ENCODE measurements at places on chromosomes 5 and 9.

DNA sequence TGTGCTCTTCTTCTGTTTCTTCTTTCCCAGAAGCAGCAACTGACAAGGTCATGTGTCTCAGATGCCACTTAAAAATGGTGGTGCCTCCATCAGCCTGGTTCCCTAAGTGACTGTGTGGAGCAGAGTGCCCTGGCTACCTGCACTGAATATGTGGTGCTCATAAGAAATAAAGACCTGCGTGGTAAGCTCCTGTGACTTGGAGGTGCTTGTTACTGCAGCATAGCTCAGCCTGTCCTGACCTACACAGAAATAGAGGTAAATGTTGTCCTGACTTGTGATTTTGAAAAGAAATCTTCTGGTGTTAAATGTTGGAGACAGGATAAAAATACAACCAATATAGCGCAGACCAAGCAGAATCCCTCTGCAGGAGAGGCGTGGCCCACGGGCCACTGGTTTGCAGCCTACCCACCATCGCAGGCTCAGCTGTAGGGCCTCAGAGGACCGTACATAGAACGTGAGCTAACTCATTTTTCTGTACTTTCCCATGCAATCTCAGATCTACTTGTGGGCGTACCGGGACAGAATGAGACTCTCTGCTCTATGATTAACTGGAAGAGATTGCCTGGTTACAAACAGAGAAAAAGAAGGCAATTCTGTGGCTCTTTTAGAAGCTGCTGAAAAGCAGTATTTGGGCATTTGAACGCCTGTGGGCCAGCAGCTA is 79.4 kb upstream of the UNC5A start:
- DNase-seq: no peak

- DNase-seq: no peak
Measured at GRCh38 chr5:147557876-147558745, 48.2 kb upstream of the DPYSL3 start.

DNA sequence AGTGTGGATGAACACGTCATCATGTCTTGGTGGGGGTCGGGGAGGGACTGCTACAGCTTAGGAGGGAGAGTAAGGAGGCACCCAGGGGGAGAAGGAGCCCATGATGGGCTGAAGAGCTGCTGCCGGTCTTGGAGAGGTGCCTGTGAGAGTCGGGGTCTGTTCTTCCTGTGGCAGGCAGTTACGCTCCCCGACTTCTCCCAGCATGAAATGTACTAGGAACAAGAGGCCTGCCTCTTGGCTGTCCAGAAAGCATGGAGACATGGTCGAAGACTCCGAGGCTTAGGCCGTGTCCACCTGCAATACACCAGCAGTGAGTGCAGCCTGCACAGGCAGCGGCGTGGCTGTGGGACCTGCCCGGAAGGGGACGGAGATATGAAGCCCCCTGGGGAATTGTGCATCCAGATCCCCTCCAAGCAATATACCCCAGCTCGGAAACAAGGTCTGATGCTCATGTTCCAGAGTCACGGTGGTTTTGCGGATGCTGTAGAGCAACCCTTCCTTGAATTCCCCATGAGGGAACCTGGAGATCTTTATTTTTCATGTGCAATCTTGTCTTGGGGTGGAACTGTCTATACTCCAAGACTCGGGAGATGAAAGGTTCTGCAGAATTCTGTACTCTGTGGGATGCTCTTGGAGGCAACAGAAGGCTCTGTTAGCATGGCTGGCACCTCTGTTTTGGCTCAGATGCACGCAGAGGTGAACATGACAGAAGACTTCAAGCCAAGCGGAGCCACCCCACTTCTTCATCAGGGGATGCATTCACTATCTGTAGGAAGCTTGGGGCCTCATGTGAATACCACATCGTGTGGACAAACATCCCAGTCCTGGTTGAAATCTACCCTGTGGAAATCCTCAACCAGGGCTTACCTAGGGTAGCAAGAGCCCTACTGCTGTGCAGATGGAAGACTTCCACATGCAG is 374.9 kb upstream of the IRX4 start:
- no peak for DNase-seq

DNA sequence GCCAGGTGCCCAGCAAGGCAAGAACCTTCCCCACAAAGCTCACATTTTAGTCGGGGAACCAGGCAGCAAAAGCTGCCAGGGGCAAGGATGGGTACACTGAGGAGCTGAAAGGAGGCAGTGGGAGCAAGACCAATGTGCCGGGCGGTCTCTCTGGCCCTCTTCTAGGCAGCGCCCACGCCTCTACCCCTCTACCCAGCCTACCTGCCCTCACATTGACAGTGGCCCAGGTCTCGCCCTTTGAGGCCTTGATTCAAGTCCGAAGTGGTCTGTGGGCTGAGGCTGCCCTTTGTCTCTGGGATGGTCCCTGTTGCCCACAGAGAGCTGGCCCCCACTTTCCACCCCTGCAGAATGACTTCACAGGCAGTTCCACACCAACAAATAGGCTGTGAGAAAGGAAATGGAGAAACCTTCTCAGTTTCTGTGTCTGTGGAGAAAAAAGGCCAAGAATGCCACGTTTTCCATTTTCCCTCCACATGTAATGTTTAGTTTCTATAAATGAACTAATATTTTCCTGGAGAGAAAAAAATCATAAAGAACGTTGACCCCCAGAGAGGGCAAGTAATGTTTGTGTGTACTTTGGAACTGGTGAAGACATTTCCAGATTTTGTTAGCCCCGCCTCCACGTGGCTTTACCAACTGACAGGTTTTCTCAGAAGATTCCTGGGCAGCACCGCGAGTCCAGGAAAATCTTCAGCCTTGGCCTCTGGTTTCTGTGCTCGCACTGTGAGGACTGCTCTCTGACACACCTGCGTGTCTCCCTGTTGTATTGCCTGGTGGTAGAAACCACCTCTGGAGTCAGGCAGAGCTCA is 57.4 kb upstream of the ANGPTL2 start:
- DNase-seq: no peak

DNA sequence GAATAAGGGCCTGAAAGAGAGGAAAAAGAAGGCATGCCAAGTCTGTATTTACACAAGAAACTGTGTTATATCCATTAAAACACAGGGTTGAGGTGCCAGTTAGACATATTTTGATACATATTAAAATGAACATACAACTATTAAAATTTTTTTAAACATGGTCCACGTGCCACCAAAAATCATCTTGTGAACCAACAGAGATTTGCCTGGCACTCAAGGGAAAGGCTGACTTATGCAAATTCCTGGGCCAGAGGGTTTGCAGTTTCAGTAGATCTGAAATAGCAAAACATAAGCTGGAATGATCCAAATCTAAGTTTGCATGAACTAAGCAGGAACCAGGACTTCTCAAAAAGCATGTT is 168.7 kb downstream of the SLIT3 start:
- DNase-seq: no peak

DNA sequence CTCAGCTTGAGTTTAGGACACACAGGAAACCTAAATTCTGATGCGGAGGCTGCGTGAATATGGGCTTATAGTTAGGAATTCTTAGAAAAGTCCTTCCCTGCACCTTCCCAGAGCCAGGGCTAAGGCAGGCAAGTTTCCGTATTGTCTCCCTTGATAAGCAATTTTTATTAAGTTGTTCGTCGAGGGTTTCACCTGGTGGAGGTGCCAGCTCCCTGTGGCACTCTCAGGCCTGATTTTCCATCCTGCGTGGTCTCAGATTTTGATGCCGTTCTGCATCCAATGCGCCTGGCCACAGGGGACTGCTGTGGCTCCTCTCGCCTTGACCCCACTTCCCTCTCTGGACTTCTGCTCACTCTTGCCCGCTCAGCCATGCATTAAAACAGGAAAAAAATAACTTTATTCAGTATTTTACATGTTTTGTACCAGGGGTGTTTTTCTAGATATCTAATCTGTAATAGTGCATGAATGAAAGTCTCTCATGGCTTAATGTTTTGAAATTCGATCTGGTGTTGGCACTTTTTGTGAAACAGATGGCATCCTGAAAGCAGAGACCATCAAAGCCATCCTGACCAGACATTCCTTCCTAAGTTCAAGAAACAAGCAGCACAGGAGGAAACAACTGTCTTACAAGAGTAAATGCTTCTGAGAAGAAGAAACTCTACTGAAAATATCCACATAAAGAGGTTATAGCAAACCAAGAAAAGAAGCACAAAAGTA is 50.7 kb downstream of the TRIP13 start:
- DNase-seq: no peak

DNA sequence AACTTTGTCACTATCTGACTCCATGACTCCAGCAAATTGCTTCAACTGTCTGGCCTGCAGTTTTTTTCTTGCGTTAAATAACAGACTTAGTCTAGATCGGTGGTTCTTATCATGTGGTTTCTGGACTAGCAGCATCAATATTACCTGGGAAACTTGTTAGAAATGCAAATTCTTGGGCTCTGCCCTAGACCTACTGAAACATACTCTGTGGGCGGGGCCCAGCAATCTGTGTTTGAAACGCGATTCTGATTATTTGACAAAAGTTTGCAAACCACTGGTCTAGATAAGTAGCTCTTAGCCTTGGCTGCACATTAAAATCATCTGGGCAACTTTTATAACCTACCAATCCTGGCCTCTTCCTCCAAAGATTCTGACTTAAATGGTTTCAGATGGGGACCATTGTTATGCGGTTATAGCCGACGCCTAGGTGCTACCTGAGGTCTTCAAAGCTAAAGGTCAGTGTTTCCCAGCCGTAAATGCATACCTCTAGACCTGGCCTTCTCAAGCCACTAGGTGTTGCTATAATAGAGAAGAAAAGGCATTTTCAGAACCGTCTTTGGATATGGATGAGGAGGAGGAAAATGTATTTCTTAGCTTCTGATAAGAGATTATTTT is 74.0 kb downstream of the C9orf85 start:
- DNase-seq: no peak

DNA sequence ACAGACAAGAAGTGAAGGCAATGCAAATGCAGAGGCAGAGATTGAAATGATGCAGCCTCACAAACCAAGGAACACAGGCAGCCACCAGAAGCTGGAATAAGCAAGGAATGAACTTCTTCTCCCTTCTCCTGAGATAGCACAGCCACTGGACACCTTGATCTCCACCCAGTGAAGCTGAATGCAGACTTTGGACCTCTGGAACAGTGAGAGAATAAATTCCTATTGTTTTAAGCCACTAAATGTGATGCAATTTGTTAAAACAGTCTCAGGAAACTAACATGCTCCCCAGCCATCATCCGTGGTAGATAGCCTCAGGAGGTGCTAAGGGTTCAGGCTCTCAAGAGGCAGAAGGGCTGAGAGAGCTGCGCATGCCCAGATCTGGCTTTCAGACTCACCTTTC is 512.2 kb upstream of the ZNF608 start:
- no peak for DNase-seq

- peak; percentile 25 for DNase-seq
Measured at GRCh38 chr5:21810737-21811316, 1042.3 kb downstream of the CDH12 start.

GRCh38 chr9:103471241-103471640 is 476.1 kb downstream of the CYLC2 start:
- no peak for DNase-seq

DNA sequence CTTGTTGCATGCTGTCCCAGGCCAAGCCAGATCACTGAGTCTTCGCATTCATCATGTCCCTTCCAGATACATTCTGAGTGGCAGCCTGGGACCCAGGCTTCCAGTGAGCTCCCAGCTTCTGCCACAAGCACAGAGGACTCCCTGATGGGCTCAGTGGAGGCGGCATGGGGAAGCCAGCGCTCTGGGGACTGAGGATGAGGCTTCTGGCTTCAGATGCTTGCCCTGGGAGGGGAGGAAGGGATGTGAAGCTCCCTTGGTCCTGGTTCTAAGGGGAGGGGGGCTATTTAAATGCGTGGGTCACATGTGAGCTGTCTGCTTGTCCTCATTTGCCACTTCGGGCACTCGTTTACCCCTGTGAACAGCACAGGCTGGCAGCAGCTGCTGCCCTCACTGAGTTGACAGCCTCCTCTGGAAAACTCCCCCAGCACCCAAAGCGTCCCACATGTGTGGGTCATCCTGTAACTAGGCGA is 174.0 kb downstream of the NR3C1 start:
- no peak for DNase-seq

- DNase-seq: no peak
Measured at GRCh38 chr9:22722492-22722891, 275.9 kb downstream of the DMRTA1 start.

GRCh38 chr9:112048924-112049691 is 126.0 kb downstream of the SUSD1 start:
- DNase-seq: no peak

DNA sequence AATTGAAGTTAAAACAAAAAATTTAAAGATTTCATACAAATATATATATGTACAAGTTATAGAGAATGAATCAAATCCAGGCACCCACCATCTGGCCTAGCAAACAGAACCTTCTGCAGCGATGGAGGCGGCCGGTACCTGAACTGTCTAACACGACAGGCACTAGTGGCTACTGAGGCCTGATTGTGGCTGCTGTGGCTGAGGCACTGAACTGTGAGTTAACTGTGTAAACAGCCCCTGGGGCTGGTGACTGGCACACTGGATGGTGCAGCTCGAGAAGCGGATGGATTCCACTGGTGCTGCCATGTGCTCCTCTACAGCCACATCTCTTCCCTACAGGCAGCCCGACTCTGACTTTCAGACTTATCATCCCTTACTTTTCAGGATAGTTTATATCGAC is 82.4 kb downstream of the RAPGEF1 start:
- no peak for DNase-seq

- no peak for DNase-seq
Measured at GRCh38 chr5:171899792-171900191, 106.6 kb downstream of the FBXW11 start.

- DNase-seq: no peak
Measured at GRCh38 chr5:180041301-180042274, 30.0 kb downstream of the RNF130 start.

GRCh38 chr5:79924936-79925893 is 65.8 kb downstream of the MTX3 start:
- DNase-seq: peak; percentile 3

GRCh38 chr5:8839361-8840055 is 706.4 kb downstream of the SEMA5A start:
- DNase-seq: no peak

GRCh38 chr9:70574151-70574837 is 159.8 kb upstream of the KLF9 start:
- DNase-seq: no peak

GRCh38 chr5:168766426-168766700 is 187.2 kb upstream of the PANK3 start:
- DNase-seq: no peak

DNA sequence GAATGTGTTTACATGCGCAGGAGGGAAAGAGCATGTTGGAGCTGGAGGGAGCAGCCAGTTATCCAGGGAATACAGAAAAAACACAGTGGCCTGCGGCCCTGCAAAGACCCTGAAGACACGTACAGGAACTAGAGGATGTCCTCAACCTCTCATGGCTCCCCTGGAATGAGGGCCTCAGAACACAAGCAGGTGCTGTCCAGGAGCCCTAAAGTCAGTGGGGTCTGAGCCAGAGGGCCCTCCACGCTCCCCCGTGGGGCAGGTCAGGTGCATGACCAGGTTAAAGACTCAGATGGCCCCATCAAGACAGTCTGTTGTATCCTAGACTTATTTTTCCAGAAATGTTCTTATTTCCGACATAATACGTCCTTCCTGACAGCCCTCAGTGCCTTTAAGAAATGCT is 106.9 kb downstream of the ROR2 start:
- no peak for DNase-seq

GRCh38 chr9:76704593-76705204 is 59.5 kb upstream of the PCA3 start:
- DNase-seq: peak; percentile 85

- DNase-seq: no peak
Measured at GRCh38 chr9:88308831-88309560, 79.2 kb upstream of the SPIN1 start.

All from hematopoietic multipotent progenitor cell treated with erythropoietin and hydrocortisone succinate and interleukin-3 and kit ligand, for 8 days (in vitro differentiated cells).